ENCODE measurements at places on chromosomes 2 and 18.

GRCh38 chr2:28393114-28393836 lies 617 bp downstream of the FOSL2 start:
- DNase-seq = no peak

DNA sequence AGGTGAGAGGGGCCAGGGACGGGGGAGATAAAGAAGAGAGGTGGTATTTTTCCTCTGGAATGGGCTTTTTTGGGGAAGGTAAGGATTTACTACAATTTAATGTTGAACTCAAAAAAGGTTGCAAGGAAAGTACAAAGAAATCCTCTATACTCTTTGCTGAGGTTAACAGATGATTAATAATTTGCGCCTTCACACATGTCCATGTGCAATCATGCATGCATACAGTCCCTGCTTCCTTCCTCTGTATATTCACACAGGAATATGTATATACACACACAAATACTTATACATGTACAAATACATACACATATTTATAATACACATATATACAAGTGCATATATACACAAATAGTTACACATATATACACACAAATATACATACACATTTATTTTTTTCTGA lies 193.4 kb downstream of the NBAS start:
- DNase-seq = no peak

DNA sequence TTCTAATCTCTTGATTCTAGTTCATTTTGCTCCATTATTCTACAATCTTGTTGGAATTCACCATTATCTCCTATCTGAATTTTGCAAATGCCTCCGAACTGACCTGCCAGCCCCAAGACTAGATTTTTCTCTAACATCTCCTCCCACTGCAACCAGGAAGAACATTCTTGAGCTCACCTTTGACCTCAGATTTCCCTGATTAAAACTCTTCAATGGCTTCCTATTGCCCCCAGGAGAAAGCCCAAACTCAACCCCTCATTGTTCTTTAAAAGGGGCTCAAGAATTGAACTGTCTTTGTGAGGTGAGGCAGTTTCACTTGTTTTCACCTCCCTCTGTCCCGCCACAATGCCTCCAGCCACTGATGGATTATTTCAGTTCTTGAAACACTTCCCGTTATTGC lies 784.6 kb upstream of the ZEB2 start:
- no peak for DNase-seq

DNA sequence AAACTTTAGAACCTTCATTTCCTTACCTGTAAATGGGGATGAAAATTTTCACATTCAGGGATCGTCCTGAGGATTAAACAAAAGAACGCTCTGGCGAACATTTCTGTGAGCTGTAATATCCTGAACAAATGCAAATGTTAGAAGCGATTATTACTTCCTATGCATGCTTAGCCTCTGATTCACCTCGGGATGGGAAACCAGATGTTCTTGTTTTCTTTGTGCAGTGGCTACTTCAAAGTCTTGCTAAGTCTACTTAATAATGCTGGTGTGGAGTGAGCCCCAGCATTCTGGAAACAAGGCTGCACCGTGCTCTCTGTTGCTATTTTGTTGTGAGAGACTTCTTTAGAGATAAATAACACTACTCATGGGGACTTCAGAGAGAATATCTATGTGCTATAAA lies 119.1 kb upstream of the PELI1 start:
- DNase-seq = no peak

DNA sequence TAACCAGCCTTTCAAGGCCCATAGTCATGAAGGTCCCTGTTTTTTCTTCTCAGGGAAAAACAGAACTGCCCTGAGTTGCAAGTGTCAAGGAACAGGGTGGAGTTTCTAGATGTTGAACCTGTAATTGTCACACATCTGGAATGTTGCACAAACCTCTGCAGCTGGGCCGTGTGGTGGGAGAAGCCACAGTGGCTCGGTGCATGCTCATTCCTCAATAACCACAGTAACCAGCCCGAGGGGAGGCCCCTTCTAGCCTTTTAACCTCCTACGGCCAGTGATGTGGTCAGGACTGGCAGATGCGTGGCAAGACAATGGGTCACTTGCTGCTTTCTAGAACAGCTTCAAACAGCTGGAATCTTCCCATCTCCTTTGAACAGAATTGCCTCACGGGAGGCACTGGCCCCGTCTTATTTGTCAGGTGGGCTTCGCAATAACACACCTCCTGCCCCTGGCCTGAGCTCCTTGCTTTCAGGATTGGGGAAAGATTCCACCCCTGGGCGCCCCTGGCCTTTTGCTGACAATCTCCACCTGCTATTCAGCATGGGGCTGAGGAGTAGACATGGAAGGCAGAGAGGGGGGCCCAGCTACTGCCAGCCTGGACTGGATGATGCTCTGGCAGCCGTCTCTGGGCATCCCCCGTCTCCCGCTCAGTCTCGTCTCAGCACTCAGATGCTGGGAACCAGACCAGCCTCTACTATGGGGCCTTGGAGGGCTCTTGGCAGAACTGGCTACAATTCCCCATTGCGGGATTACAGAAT lies 102.9 kb downstream of the KLHL29 start:
- DNase-seq = no peak

- no peak for DNase-seq
Observed at GRCh38 chr2:67400560-67401485, 3.7 kb downstream of the ETAA1 start.

GRCh38 chr2:229856413-229856812 lies 65.4 kb downstream of the TRIP12 start:
- DNase-seq = no peak

DNA sequence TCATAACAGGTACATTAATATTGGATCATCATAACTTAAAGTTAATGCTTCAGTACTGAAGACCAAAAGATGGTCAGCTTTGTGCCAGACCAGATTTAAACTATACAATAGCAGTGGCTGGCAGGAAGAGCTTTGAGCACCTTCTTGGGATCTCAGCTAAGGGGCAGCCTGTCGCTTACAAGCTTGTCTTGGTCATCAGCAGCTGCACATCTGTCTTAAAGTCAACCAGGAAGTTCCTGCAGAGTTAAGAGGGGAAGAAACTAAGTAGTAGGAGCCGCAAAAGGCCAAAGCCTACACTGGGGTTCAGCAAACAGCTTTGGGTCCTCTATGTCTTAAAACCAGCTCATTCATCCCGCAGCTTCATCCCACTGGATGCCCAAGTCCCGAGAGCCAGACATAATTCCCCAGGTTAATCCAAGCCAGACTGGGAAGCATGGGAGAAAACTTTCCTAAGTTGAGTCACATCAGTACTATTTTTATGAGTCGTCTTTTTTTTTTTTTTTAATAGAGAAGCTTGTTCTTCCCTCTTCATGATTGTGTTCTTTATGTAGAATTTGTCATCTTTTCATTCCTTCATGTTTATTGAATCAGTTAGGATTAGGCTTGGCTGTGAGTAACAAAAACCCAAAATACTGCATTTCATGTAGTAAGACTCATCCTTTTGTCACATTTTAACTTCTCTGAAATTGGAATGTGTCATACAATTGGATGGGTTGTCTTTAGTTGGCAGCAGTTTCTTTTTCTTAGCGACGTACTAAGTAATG lies 59.3 kb downstream of the SERTAD2 start:
- no peak for DNase-seq

DNA sequence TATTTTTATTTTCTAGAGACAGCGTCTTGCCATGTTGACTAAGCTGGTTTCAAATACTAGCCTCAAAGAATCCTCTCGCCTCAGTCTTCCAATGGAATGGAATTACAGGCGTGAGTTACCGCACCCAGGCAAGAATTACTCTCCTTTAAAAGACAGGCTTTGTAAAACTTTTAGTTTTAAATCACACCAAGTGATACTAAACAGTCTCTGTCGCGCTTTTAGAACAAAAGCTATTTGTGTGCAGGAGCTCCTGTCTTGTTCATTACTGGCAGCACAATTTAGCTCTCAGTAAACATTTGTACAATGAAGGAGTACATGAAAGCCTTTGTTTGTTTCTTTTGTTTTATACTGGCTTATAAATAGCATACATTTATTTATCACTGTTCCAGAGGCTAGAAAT lies 1719.2 kb upstream of the PIK3C3 start:
- DNase-seq = no peak

DNA sequence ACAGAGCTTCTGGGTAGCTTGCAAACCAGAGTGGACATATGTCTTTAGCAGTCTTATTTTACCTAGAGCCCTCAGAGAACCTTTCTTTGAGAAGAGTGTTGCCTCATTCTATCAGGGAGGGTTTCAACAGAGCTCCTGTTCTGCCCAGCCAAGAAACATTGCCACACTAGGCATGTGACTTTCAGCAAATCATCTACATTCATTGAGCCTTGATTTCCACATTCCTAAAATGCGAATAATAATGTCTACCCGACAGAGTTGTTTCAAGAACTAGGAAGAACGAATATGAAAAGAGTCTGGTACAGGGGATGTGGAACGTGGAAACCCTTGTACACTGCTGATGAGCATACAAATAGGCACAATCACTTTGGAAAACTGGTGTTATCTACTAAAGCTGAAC lies 7.8 kb upstream of the PRKAG3 start:
- no peak for DNase-seq

- no peak for DNase-seq
Observed at GRCh38 chr2:202109139-202109736, 36.2 kb downstream of the KIAA2012 start.

Measured in amygdala (tissue), 56 donors.